Right kidney (tissue), 9 donors: ENCODE measurements at places on chromosomes 7 and 10.

- DNase-seq, result no peak
Observed at GRCh38 chr7:24869572-24869971, 110.4 kb downstream of the OSBPL3 start.

GRCh38 chr10:53765311-53765710 lies 992.7 kb upstream of the MBL2 start:
- no peak for DNase-seq

DNA sequence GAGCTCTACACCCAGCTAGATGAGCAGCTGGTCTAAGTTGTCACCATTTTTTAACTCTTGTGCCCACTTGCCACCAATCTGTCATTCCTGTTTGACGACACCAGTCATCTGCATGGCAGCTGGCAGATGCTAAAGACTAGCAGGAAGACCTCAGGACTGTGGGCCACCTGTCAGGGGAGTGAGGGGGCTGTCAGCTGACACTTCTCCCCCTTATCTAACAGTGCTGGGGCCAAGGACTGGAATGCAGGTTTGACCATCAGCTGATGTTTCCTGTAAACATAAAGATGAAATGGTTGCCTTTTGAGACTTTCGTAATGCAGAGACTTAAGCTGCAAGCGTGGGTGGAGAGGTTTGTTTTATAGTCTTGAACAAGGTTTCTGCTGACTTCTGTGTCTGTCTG lies 93.5 kb downstream of the WNT2 start:
- no peak for DNase-seq

- no peak for DNase-seq
Observed at GRCh38 chr10:103145860-103146466, 47.1 kb downstream of the NT5C2 start.

GRCh38 chr10:5788969-5789368 lies 24.3 kb downstream of the GDI2 start:
- DNase-seq, result no peak

DNA sequence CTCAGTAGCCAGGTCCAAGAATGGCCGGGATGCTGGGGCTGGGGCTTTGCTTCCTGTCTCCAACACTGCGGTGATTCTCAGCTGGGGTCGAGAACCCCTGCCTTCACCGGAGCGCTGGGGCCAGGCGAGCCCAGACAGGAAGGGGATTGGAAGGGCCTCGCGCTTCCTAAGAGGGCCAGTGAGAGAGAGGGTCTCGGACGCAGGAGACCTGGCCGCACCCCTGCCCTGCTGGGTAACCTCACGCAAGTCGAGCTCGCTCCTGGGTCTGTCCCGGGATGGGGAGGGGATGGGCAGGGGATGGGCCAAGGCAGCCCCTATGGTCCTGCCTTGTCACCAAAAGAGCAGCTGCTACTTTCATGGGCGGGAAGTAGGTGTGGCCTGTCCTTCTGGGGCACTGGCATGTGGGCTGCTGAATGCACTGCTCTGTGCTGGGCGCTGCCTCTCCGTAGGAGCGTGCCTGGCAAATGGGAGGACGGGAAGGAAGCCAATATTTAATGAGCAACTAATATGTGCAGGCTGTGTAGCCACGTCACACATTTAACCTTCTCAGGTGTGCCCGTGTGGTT lies 20.0 kb downstream of the KCNK18 start:
- DNase-seq, result no peak

DNA sequence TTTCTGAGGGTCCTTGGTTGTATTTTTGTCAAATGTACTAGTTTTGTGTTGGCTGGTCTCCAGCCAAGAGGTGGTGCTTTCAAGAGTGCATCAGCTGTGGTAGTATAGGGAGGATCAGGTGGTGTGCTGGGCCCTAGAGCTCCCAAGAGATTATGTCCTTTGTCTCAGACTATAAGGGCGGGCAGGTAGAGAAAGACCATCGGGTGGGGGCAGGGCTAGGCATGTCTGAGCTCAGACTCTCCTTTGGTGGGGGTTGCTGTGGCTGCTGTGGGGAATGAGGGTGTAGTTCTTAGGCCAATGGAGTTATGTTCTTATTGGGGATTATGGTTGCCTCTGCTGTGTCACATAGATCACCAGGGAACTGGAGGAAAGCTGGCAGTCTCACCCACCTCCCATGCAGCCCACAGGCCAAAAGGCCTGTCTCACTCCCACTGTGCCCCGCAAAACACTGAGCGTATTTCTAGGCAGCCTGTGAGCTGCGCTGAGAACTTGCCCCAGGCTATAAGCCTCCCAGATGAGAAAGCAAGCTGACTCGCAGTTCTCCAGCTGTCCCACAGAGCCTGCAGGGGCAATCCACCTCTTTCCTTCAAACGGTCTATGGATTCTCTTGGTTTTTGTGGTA lies 1066.7 kb downstream of the GRM8 start:
- DNase-seq, result no peak

DNA sequence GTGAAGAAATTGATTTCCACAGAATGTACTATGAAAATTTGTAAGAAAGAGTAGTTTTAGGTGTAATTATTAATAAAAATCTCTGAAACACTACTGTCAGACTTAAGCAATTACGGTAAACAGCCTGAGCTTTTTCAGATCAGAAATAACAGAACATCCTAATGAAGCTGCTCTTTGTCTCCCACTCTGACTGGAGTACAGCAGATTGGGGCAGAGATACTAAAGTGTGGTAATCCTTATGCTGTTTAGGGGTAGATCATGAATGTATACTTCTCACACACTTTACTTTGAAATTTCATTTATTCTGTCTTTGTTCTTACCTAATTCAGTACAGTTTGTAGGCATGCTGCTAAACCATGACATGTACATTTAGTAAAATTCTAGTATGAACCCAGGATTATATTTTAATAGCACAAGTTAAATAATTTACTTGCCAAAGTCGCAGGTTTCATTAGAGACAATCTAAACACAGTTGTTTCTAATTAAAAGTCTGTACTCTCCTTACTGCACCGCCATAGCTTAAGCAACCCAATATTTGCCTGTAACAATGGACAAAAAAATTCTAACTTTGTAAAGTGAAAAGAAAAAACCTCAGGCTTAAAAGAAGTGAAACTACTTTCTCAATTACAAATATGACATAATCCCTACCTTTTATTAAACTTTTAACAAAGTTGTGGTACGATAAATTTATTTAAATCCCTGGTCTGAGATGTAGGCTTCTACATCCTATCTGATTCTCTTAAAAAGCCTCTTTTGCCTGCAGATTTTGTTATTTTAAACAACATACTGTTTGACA lies 88.8 kb downstream of the KMT2E start:
- no peak for DNase-seq

DNA sequence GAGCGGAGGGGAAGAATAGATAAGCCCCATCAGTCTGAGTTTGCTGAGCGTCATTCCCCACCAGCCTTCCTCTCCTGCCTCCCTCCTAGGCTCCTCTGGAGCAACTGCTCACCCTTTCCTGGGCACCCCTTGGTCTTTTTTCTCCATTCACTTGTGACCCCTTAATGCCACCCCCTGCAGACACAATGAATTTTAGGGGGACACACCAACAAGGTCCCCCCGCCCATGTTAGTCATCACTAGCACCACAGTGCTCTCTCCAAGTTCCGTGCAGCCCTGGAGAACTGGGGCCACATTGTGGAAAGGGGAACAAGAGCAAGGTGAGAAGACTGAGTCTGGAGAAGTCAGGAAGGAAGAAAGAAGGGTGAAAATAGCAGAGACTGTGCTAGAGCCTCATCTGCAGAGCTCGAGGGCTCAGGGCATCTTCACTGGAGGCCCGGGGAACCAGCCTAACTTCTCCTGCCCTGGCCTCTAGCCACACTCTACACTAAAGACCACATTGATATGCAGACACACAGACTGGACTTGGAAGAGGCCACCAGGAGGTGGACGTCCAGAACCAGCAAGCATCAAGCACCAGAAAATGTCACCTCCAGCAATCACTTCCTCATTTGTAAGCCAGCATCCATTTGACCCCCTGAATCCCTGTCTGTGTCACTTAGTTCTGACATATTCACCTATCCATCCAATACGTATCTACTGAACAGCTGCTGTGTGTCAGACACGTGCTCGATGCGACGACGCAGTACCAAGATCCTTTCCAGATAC lies 17.5 kb downstream of the RGR start:
- no peak for DNase-seq

GRCh38 chr7:43274752-43275151 lies 162.3 kb downstream of the HECW1 start:
- no peak for DNase-seq

DNA sequence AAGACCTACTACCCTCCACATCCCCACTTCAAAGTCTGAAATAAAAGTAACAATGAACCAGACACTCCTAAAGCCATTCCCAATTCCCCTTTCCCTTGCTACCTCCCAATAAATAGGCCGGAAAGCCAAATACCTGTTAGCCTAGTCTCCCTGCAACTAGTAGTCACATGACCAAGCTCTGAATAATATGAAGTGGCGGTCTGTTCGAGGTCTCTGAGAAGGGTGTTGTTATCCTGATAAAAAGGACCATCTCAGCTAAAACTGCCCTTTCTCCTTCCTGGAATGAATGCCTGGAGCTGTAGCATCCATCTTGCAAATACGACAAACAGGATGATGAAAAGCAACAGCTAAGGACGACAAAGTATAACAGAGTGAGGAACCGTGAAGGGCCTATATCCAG lies 6.0 kb downstream of the KIF5B start:
- no peak for DNase-seq

DNA sequence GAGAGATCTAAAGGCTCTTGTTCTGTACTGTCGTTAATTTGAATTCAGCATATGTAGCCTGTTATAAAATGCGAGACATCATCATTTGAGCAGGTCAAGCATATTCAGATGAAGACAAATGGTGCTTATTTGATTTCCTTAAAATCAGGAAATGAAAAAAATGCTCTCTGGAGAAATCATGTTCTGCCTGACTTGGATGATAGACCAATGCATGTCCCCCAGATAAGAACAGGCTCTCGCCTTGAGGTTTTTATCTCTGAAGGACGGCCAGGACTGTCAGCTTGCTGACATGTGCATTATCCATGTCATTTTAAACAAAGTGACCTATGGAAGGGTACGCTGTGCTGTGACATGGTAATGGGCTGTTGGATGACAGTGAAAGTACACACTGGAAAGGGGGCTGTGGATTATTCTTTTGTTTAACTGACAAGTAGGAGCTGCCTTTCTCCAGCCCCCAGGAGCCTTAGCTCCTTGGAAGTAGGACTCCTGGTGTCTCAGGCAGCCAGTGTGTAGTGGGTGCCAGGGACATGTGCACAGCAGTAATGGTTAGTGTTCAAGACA lies 695.1 kb upstream of the GALNT17 start:
- no peak for DNase-seq

DNA sequence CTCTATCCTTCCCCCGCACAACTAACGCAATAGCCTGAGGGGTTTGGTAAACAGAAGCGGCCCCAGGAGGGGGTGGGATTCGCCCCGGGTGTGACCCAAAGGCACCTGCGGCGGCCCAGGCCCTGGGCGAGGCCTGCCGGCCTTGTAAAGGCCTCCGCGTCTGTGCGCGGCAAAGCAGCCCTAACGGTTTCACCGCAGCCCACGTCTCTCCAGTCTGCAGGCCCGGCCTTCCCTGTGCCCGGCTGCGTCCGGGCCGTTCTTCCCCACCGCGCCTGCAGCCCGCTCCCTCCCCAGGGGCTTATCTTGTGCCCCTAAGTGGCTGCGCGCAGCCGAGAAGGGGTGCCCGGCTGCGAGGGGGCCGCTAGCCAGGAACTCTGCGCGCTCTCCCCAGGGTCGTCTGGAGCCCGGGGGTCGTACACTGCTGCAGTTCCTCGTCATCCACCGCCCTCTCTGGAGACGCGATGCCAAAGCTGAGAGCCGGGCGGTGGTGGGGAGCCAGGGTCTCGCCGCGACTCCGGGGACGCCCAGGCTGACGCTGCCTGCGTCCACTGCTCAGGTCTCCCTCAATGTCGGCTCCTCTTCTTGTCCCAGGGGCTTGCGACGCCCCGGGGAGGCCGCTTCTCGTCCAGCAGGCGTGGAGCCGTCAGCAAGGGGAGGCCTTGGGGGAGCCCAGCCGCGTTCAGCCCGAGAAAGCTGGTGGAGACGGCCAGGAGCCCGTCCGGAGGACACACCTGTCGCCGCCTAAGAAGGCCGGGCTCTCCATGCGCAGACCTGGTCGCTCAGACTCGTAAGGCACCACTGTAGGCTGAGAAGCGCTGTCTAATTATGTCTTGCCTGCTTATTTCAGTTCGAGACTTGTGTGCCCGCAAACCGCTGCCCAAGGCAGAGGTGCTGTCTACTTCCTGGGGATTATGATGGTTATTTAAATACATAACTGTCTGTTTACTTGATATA lies 132.3 kb downstream of the SPAG6 start:
- DNase-seq, result peak; percentile 80

DNA sequence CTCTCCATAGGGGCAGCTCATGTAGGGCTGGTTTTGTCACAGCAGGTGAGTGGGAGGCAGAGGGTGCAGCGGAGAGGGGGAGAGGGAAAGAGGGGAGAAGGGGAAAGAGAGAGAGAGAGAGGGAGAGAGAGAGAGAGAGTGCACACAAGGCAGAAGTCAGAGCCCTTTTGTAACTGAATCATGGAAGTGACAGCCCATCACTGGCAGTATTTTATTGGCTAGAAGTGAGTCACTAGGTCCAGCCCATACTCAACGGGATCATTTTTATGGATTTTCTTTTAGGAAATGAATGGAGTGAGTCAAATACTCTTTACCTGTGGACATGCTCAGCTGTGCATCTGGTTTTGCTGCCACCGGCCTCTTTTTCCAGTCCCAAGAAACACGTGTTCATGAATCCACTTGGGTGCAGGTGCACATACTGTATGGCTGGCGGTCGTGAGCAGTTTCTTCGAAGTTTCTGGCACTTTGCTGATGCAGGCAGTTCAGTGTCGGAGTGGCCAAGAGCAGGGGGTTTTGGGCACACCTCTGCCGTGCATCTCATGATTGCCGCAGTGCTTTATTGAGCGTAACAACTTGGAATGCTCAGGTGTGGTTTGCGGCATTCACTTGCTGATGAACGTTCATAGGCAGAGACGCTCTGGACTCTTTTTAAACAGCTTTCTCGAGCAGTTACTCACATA lies 40.3 kb downstream of the DOCK1 start:
- DNase-seq, result no peak

DNA sequence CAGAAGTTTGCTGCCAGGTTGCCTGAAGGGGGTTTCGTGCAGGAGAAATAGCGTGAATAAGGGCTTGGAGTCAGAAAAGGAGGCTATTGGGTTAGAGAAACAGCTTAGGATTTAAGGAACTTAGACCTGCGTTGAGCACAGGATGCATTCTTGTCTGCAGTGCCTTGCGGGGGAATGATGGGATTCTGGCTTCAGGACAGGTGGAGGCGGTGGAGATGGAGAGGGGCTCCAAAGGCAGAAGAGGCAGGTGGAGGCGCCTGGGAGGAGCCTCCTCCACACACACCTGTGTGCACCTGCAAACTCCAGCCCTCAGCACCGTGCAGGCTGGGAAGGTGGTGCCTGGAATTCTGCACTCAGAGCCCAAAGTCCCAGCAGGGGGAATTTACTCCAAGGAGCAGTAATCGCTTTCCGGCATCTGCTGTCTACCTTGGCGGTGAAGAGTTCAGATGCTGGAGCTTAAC lies 1.8 kb downstream of the CLIP2 start:
- DNase-seq, result no peak

DNA sequence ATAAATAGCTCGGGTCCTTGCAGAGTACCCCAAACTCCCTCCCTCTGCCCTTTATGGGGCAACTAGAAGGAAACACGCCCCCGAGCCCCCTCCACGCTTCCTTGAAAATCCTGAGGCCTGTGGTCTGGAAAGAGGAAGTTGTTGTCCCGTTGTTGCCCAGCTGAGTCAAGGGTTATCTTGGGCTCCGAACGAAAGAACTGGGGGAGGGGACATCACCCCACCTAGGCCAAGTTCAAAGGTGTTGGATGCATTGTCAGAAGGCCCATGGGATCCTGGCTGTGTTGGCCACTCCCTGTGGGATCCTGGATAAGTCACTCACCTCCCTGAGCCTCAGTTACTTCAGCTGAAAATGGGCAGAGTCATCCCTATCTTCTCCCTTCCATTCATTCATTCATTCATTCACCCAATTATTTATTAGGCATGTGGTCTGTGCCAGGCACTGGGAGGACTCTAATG lies at the start of gene CCL24:
TSS of gene CCL24 (minus strand) at position 26 of the 456 bp plus-strand sequence. CDS start 91 bp downstream, outside the sequence.
- DNase-seq, result no peak
